ENCODE measurements at places on chromosomes 16 and 17.

DNA sequence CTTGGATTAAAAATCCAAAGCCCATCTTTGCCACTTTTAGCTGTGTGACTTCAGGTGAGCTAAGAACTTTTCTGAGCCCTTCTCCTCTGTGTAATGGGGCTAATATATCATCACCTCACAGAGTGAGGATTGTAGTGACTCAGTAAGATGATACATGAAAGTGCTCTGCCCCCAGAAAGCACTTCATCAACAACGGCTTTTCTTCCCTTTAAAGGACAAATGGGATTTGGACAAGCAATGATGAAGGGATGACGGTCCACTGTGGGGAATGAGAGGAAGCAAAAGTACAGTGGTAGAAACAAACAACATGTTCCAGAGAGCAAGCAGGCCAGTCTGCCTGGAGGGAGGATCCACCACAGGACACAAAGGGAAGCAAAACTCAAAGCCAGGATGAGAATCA, 14.3 kb upstream of the TMED6 start:
- DNase-seq = no peak

GRCh38 chr16:89704281-89704680, 2.8 kb upstream of the SPATA2L start:
- DNase-seq = peak; percentile 1

- DNase-seq = no peak
Measured at GRCh38 chr16:87832137-87832527, 37.2 kb downstream of the SLC7A5 start.

- DNase-seq = no peak
Measured at GRCh38 chr17:58556833-58557250, 42.4 kb upstream of the MTMR4 start.

DNA sequence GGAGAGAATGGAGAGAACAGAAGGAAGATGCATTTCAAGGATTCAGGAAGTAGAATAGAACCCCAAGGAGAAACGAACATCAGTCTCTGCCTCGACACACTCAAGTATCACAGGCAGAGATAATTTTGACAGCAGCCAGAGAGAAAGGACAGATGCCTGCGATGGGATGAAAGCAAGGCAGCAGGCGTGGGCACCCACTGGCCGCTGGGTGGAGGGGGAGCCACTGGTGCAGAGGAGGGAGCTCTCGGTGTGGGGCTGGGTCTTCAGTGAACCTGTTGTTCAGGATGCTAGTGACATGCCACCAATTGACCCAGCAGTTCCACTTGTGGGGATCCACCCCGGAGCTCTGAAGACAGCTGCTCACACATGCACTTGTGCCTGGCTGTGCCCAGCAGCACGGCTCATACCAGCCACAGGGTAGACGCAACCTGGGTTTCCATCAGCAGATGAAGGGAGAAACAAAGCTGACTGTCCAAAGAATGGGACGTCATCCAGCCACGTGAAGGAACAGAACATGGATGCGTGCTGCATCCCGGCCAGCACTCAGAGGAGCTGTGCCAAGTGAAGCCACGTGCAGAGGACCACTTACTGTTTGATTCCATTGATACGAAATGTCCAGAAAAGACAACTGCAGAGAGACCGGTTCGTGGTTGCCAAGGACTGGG, 127.0 kb downstream of the BANP start:
- no peak for DNase-seq

DNA sequence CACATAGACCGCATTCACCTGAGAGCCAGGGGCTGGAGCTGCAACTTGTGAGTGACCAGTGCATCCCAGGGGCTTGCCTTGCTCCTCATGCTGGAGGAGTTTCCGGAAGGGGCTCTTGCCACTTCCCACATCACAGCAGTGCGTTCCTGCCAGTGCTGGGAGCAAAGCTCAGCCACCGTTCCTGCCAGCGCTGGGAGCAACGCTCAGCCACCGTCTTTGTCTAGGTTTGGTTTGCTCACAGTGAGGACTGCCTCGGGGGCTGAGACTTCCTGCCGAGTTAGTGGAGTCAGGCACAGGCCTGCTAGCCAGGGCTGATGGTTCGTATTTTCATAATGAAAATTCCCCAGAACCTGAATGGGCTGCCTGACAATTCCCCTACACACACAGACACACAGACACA, 5.4 kb upstream of the CHRNE start:
- DNase-seq = no peak

DNA sequence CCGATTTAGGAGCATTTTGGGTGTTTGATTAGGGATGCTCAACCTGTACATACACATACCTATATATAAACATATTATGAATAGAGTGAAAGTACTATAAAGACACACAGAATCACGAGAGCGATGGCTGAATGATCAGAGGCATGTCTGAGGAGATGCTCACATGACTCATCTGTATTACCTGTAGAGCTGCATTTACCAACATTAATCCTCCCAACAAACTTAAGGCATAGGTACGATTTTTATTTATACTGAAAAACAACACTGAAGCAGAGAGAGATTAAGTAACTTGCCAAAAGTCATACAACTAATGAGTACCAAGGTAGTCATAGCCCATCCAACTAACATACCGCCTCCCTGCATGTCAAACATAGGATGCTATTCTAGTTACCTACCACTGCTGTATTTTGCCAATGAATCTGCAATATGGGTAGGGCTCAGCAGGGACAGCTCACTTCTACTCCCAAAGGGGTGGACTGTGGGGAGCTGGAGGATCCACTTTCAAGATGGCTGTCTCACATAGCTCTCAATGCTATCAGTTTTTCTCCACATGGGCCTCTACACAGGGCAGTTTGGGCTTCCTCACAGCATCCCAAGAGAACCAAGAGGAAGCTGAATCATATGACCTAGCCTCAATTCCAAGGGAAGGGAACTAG, 7.3 kb downstream of the CYB5D1 start:
- DNase-seq = no peak

GRCh38 chr17:16391451-16391850, 10.6 kb downstream of the UBB start:
- no peak for DNase-seq

DNA sequence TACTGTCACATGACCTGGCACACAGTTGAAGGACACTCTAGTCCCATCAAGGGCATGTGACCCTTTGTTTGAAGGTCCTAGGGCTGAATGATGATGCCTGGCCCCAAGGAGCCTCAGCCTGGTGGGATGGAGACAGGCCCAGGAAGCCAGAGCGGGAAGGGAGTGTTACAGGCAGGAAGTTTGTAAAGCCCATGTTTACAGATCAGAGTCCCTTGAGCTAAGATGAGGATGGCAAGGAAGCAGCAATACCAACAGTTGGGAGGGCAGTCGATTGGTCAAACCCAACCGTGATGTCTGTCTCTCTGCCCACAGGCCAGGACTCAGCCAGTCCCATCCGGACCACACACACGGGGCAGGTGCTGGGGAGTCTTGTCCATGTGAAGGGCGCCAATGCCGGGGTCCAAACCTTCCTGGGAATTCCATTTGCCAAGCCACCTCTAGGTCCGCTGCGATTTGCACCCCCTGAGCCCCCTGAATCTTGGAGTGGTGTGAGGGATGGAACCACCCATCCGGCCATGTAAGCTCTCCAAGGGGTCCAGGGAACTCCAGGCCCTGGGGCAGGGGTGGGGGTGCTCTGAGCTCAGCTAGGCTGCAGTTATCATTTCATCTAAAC, 2.5 kb downstream of the CES2 start:
- DNase-seq = no peak

DNA sequence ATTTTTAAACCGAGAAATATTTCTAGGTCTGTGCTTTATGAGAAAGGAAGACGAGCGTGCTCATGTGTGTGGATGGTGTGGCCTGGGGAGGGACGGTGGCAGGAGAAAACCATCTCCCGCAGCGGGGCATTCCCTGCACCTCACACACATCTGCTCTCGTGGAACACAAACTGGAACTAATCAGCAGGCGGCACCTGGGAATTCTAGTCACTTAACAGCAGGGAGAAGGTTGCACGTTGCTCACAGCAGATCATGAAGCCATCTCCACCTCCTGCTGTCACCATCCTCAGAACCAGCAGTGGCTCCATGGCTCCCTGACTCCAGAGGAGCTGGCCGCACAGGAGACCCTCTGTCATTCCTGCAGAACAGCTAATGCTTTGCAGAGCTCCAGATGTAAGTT, 35.2 kb downstream of the ADCY9 start:
- DNase-seq = no peak

DNA sequence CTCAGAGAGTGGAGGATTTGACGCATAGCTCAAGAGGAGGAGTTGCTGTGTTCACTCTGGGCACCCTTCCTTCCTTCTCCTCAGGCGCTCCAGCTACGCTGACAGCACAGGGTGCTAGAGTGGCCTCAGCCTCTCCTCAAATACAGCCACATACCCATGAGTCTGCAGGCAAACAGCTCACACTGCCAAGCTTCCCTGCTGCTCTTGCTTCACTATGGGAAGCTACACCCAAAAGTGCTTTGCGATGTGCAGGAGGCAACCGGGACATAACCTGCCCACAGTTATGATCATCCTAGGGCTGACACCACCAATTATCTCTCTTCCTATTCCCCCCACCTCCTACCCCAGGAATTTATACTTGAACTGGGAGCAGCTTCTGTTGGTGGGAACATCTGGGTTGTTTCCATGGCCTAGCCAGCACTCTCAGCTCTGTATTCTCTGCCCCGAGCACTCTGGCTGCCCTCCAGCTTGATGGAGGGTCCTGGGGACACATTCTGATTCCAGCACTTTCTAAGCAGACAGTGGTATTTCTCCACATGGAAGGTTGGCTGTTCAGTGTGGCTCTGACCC, 40.3 kb upstream of the SREBF1 start:
- DNase-seq = peak; percentile 58

GRCh38 chr17:74433421-74434121, 1.7 kb downstream of the GPRC5C start:
- DNase-seq = peak; percentile 55

DNA sequence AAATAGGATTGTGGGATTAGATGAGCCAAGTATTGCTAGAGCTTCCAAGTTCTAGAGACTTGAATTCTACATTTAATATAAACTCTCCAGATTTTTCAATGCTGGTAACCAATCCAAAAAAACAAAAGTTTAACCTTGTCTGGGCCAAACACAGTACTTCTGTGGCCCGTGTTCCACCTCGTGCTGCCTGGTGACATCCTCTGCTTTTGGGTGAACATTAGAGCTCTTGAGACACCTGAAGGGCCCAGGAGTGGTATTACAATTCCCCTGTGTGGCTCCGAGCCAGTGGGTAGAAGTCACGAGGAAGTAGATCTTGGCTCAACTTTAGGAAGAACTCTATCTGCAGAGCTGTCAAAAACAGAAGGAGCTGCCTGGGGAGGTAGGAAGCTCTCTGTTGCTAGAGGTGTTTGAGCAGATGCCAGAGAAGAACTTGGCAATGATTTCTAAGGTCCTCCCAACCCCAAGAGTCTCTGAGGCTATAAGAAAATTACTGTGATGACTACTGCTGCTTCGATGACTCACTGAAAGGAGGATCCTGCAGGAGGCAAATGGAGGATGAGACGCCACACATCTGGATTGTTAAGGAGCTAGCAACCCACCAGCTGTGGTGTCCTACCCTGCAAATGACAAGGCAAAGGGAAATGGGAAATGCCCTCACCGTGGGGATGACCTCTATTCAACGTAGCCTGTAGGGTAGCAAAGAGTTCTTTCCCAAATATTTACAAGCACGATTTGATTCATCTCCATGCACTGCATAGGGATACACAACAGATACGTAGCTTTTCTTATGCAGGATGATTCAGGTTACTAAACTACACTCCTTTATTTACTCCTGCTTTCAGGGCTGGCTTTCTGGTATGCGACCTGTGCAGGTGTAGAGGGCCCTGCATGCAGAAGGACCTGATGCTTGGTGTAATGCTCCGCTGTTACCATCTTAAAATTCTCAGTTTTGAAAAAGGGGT, 45.8 kb upstream of the GAS7 start:
- DNase-seq = peak; percentile 71

DNA sequence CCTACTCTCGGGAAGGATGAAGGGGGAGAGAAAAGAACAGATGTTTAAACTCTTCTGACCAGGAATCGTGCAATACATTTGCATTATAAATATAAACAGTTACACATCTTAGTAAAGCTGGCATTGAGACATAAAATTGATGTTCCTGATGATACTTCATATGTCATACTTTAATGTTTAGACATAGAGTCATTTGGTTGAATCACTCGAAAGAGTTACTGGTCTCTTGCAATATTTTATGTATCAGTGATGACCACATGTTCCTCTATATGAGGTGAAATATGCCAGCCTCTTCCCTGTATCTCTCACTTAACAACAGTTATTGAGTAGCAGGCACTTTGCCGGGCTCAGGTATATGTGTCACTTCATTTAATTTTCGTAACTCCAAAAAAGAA, 49.7 kb upstream of the PMFBP1 start:
- DNase-seq = no peak

DNA sequence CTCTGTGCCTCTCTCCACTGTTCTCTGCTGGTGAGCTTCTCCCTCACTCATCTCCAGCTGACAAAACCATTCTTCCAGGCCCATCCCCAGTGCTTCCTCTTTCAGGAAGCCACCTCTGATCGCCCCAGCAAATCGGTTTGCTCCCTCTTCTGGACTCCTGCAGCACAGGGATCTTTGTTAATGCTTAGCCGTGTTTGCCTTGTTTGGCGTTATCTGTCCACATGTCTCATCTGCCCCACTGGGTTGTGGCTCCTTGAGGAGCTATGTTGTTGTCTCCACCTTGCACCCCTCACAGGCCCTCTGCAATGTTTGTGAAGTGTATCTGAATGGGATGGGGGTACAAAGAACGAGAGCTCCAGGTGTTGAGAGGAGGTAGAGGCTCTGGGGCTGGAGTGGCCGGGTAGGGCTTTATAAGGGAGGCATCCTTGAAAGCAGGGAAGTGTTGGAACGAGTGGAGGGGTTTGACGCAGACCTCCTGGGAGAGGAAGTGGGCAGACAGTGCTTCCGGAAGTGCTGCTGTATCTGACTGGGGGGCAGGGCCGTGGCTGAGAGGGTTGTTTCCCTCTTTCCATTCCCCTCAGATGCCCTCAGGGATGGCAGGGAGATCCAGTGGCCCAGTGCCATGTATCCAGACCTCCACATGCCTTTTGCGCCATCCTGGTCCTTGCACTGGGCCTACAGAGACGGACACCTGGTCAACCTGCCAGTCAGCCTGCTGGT, 27.8 kb downstream of the CASKIN2 start:
- peak; percentile 27 for DNase-seq

DNA sequence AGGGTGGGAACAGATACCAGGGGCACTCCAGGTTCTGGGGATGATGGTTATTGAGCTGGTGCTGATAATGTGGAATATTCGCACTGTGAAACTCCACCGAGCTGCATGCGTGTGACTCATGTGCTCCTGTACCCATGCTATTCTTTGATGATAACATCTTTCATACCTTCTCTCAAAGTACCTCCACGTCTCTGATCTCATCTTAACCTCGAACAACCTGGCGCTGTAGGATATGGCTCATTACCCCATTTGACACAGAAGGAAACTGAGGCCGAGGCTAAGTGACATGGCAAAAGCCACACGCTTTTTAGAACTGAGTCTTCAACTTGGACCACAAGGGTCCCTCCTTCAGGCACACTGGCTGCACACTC, 30.2 kb upstream of the MRPS23 start:
- DNase-seq = no peak

DNA sequence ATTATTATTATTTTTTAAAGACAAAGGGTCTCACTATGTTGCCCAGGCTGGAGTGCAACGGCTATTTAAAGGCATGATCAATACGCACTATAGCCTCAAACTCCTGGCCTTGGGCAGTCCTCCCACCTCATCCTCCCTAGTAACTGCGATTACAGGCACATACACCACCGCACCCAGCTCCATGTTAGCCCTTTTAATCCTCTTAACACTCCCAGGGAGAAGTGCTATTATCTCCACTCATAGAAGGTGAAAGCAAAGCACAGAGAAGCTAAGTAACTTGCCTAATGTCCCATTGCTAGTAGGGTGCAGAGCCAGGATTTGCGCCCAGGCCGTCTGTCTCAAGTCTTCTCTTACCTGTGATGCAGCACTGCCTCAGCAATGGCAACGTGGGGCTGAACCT, 5.0 kb downstream of the HAS3 start:
- DNase-seq = no peak
